ENCODE measurements at places on chromosomes 1 and 21.

DNA sequence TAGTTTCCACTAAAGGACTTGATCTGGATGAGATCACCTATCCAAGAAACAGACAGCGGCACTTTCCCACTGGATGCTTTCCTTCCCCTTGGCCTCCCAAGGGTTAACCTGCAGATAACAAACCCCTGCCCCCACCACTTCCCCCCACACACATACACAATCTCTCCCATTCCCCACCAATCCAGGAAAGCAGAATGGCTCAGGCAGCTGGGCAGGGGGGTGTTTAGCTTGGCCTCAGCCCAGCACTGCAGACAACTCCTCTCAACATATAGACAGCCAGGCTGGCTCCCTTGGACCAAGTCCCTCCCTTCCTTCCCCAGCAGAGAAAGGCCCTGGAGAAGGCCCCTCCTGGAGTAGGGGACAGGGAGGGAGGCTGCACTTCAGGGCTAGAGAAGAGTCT lies 24.6 kb downstream of the PLEKHA6 start:
- H3K27ac ChIP-seq: peak overlapping the region; percentile 53
- peaks cover 68% of the 10 kb centered on the region for H3K4me1 ChIP-seq
- no peak for DNase-seq
- no peaks in the 10 kb centered on the region for H3K27me3 ChIP-seq
- H3K4me3 ChIP-seq: no peak overlapping the region

- DNase-seq: no peak
- peaks cover 16% of the 10 kb centered on the region for H3K4me1 ChIP-seq
- no peak overlapping the region for H3K4me3 ChIP-seq
- H3K27ac ChIP-seq: no peak overlapping the region
These were observed 35.0 kb downstream of the SOX13 start for GRCh38 chr1:204107892-204108291.

DNA sequence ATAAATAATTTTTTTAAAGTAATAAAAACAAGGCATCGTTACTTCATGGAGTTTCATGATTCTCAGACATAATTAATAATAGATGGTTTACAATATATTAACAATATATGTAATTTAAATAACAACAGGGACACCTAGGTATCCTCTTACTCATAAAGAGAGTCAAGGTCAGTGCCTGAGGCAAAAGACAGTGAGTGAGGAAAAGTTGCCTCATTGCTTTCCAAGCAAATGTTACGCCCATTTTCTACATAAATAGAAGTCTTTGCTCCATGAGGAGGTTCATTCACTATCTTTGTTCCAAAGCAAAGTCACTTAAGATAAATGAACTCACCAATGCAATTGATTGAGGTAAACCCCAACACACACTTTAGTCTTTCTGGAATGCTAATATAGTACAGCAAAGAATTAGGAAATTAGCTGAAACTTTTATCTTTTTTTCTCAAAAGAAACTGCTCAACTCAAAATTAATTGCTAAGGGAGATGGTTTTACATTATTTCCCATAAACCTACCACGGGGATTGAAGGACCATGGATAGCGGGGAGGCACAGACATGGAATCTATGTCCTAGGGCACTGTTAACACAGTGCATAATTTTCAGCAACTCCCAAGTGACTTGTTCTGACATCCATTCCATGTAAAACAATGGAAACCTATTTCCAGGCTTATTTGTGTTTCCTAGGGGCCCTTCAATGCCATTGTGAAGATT lies 19.6 kb downstream of the BCL9 start:
- H3K27ac ChIP-seq: no peak overlapping the region
- H3K36me3 ChIP-seq: no peaks in the 10 kb centered on the region
- no peak for DNase-seq
- H3K4me1 ChIP-seq: no peaks in the 10 kb centered on the region
- no peaks in the 10 kb centered on the region for H3K27me3 ChIP-seq

DNA sequence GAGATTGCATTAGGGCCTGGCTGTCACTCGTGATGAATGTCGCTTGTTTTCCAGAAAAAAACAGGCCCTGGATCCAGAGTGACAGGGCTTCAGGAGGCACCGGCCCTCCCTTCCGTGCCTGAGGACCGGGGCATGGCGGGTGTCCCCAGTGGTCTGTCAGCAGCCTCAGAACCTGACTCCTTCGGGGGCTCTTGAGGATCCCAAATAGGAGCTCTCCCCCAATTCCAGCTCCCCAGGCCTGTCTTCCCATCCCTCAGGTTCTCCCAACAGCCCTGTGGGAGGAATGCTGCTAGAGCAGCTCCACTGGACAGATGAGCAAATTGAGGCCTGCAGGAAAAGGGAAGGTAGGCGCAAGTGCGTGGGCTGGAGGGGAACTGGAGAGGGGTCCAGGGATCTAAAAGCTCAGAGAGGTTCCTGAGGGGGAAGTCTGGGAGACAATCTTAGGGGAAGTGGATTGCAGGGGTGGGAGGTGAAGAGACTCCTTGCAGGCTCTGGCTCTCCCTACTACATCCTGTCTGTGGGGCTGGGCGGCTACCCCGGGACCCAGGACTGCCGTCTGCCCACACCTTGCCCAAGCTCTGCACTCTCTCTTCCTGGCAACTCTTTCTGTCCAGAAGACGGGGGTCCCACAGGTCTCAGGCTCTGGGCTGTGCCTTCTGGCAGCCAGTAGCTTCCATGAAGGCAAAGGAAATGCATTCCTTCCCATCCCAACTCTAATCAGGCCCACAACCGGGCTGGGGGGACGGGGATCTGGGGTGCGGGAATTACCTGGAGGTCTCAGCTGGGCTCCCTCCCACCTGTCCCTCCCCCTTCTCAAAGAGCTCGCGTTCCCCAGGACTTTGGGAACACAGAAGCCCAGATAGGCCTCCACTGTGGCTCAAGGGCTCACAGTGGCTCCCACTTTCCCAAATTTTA lies 105.7 kb upstream of the CASZ1 start:
- H3K4me3 ChIP-seq: peak overlapping the region; percentile 27
- H3K27me3 ChIP-seq: peaks cover under 1% of the 10 kb centered on the region
- H3K36me3 ChIP-seq: no peaks in the 10 kb centered on the region
- no peak for DNase-seq

- DNase-seq: no peak
- H3K36me3 ChIP-seq: no peaks in the 10 kb centered on the region
- H3K27me3 ChIP-seq: no peaks in the 10 kb centered on the region
- no peak overlapping the region for H3K4me3 ChIP-seq
These were observed 22.4 kb downstream of the TRPM2 start for GRCh38 chr21:44375761-44376241.

DNA sequence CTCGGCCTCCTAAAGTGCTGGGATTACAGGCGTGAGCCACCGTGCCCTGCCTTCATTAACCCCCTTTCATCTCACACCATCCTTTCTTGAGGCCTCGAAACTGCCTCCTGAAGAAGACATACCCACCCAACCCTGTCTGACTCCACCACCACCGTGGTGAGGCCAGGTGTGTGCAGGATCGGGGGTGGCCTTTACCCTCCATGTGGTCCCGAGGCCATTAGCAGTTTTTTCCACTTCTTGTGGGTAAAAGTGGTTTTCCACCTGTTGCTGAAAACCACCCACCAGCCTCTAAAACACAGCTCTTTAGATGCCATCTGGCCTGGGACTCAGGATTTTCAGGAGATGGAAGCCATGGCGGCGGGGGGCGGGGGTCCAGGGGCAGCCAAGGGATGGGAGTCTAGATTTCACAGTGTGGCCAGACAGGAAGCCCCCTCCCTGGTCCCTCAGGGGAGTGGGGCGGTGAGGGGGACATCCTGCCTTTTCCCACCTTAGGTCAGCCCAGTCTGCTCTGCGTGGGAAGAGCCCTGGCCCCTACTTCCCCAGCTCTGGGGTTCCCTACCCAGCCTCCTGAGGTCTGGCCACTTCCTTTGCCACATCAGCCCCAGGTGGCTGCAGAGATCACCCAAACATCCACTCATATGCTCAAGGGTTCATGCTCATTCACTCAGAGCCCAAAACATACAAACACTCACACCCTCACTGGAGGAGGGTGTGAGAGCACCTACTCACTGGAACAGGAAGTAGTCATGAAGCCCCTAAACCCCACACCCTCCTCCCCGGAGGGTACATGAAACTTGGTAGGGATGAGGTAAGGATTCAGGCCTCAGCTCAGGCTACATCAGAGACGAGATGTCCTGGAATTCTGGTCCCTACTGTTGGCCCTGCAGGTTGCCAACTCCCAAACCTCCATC lies 2.3 kb downstream of the FGR start:
- DNase-seq: no peak
- no peaks in the 10 kb centered on the region for H3K36me3 ChIP-seq
- peaks cover 51% of the 10 kb centered on the region for H3K27me3 ChIP-seq
- H3K4me1 ChIP-seq: peaks cover 5% of the 10 kb centered on the region
- no peak overlapping the region for H3K4me3 ChIP-seq
- no peak overlapping the region for H3K27ac ChIP-seq
